GM23338 (cell line): ENCODE measurements at places on chromosomes 2 and 18. TPM values are rescaled to one million over a fixed set of nuclear protein-coding genes. Genes with fewer than 3 reads are reported as not detected.

DNA sequence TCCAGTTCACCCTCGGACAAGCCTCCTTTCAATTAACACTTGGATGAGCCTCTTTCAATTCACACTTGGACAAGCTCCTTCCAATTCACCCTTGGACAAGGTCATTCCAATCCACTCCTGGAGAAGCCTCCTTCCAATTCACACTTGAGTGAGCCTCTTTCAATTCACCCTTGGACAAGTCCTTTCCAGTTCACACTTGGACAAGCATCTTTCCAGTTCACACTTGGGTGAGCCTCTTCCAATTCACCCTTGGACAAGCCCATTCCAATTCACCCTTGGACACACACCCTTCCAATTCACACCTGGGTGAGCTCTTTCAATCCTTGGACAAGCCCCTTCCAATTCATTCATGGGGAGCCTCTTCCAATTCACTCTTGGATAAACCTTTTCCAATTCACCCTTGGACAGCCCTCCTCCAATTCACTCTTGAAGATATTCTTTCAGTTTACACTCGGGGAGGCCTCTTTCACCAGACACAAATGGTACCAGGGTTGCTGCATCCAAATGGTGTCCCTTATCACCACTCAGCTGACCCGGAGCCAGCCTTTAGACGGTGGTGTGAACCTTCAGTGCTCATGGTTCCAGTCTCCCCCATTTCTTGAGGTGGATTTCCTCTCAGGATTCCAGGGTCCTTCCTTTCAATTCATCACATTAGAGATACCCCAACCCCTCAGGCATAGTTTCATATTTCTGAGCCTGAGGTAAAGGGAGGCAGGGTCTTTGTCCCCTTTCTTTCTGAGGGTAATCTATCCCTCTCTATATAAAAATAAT is 183.6 kb downstream of the SH3BP4 start:
- no peak overlapping the region for H3K27ac ChIP-seq
- H3K4me3 ChIP-seq, result no peak overlapping the region
- no peak for DNase-seq
- peaks cover 5% of the 10 kb centered on the region; the same call in 1 of the 2 replicates for H3K27me3 ChIP-seq
- H3K36me3 ChIP-seq, result no peaks in the 10 kb centered on the region

- no peak for DNase-seq
- no peaks in the 10 kb centered on the region for H3K36me3 ChIP-seq
- no peak overlapping the region for H3K27ac ChIP-seq
- no peak overlapping the region for H3K4me3 ChIP-seq
- H3K4me1 ChIP-seq, result no peaks in the 10 kb centered on the region; the same call in 1 of the 2 replicates
Measured at GRCh38 chr2:239372835-239373234, 28.0 kb downstream of the HDAC4 start.

DNA sequence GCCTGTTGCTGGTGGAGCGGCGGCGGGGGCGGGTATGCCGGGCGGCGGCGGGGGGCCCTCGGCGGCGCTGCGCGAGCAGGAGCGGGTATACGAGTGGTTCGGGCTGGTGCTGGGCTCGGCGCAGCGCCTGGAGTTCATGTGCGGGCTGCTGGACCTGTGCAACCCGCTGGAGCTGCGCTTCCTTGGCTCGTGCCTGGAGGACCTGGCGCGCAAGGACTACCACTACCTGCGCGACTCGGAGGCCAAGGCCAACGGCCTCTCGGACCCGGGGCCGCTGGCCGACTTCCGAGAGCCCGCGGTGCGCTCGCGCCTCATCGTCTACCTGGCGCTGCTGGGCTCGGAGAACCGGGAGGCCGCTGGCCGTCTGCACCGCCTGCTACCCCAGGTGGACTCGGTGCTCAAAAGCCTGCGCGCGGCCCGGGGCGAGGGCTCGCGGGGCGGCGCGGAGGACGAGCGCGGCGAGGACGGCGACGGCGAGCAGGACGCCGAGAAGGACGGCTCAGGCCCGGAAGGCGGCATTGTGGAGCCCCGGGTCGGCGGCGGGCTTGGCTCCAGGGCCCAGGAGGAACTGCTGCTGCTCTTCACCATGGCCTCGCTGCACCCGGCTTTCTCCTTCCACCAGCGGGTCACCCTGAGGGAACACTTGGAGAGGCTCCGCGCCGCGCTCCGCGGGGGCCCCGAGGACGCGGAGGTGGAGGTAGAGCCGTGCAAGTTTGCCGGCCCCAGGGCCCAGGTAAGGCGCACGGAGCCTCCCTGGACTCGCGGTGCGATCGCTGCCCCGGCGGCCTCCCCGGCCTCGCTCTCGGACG is 1.0 kb downstream of the ZCCHC2 start:
- no peaks in the 10 kb centered on the region for H3K36me3 ChIP-seq
- H3K27me3 ChIP-seq, result peaks cover 41% of the 10 kb centered on the region
- peak; percentile 70 for DNase-seq
- no peak overlapping the region for H3K27ac ChIP-seq

DNA sequence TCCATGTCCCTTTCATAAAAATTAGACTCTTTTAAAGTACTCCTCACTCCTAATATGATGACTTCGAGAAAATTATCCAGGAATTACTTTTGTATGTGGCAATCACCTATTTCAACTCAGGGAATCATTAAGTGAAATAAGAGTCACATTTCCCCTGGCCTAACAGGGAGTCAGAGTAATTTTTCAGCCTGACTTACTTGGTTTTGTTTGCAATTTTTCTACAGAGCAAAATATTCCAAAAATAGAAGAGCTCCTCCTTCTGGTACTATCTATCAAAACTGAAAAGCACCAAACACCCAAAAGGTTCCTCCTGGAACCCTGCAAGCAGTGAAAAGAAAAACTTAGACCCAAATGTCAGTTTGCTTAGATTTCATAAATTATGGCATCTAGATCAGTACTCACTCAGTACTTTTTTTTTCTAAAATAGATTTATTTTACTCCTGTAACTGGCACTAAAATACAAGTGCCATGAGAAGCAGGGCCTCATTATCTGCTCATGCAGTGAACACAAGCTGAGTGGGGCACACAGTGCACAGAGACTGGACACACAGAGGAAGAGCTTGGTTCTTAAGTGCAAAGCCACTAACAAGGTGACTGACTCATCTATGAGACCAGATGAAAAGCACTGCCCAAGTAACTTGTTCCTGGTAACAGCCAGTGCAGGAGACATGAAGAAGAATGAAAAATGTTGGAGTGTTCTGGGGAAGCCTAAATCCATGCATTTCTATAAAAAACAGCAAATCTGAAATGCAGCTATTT is 28.7 kb downstream of the ACAA2 start:
- no peaks in the 10 kb centered on the region for H3K4me1 ChIP-seq
- H3K27me3 ChIP-seq, result no peaks in the 10 kb centered on the region
- no peak for DNase-seq
- H3K36me3 ChIP-seq, result peaks cover 39% of the 10 kb centered on the region
- no peak overlapping the region for H3K27ac ChIP-seq
- H3K4me3 ChIP-seq, result no peak overlapping the region

- no peak overlapping the region for H3K27ac ChIP-seq
- H3K27me3 ChIP-seq, result no peaks in the 10 kb centered on the region
- H3K4me3 ChIP-seq, result no peak overlapping the region
- H3K4me1 ChIP-seq, result no peaks in the 10 kb centered on the region
- no peak for DNase-seq
Measured at GRCh38 chr2:71811726-71812125, 335.9 kb downstream of the CYP26B1 start.

DNA sequence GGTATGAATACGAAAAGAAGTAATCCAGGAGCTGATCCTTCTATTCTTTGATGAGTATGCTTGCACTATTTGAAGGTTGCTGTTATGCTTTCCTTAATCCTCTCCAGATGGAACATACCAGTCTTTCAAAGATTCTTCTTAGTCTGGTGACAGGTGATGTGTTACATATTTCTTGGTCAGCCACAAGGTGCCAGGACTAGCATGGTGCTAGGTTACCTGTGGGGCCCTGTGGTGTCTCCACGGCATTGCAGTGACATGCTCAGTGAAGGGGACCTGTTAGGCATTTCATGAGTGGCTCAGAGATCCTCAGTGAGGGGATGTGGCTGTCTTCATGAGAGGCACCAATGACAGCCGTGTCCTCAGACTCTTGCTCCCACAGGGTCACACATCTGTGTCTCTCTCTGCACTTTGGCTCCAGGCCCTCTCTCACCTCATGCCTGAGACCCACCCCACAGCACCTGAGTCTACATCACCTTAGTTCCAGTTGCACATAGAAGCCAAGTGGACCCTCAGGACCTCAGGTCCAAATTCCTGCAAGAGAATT is 13.1 kb upstream of the RAB31 start:
- no peak for DNase-seq
- H3K36me3 ChIP-seq, result no peaks in the 10 kb centered on the region
- no peak overlapping the region for H3K4me3 ChIP-seq
- no peaks in the 10 kb centered on the region for H3K4me1 ChIP-seq
- no peaks in the 10 kb centered on the region for H3K27me3 ChIP-seq

DNA sequence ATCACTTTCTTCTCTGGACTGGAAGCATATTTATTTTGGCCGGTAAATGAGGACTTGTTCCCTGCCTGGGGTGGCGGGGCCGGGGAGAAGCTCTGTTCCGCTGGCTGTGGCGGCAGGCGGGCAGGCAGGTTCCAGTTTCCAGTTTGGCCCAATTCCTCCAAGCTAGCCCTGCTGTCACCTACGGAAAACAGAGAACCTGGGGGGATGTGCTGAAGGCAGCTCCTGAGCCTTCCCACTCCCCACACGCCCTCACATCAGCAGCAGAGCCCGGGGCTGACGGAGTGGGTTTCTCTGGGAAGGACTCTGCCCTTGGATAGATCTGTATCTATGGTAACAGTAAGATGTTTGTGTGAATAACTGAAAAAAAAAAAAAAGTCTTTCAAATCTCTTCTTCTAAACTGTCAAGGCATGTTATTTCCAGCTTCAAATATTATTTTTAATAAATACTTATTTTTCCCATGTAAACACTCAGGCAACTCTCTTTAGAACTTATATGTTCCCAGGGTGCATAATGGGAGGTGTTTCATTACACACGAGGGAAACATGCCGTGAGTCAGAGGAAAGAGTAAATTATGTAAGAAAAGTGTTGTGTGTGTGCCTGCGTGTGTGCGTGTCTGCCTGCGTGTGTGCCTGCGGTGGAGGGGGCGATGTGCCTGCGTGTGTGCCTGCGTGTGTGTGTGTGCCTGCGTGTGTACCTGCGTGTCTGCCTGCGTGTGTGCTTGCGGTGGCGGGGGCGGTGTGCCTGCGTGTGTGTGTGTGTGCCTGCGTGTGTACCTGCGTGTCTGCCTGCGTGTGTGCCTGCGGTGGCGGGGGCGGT is 116.1 kb upstream of the ZNF516 start:
- DNase-seq, result peak; percentile 25
- no peak overlapping the region for H3K4me3 ChIP-seq
- no peak overlapping the region for H3K27ac ChIP-seq
- H3K4me1 ChIP-seq, result no peaks in the 10 kb centered on the region; the same call in 1 of the 2 replicates

- H3K4me3 ChIP-seq, result no peak overlapping the region
- no peaks in the 10 kb centered on the region for H3K36me3 ChIP-seq
- H3K27me3 ChIP-seq, result no peaks in the 10 kb centered on the region
Measured at GRCh38 chr18:3420919-3421279, 29.1 kb upstream of the TGIF1 start.

DNA sequence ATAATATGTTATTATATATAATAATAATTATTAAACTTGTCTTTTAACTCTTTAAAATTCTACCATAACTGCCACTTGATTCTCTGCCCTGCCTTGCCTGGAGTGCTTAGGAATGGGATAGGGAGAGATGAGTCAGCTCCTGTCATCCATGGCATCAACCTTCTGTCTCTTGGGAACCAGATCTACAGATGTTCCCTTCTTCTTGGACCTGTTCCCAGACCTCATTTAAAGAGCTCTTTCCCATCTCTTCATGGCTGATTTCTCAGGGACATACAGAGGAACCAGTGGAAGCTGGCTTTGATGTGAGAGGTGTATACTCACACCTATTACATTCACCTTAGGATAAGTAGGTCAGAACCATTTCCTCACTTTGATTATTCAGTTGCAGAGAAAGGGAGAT is 155.3 kb upstream of the MYO3B start:
- H3K4me1 ChIP-seq, result peaks cover 5% of the 10 kb centered on the region; the same call in 1 of the 2 replicates
- no peak overlapping the region for H3K27ac ChIP-seq
- DNase-seq, result no peak

DNA sequence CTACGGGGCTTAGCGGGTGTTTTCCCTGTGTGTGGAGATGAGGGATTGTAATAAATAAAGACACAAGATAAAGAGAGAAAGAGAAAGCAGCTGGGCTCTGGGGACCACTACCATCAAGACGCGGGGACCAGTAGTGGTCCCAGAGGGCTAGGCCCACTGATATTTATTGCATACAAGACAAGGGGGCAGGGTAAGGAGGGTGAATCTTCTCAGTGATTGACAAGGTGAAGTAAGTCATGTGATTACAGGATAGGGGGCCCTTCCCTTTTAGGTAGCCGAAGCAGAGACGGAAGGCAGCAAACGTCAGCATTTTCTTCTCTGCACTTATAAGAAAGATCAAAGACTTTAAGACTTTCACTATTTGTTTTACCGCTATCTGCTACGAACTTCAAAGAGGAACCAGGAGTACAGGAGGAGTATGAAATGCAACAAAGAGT is 4.5 kb upstream of the GAL3ST2 start:
- H3K4me3 ChIP-seq, result no peak overlapping the region
- no peaks in the 10 kb centered on the region for H3K36me3 ChIP-seq

DNA sequence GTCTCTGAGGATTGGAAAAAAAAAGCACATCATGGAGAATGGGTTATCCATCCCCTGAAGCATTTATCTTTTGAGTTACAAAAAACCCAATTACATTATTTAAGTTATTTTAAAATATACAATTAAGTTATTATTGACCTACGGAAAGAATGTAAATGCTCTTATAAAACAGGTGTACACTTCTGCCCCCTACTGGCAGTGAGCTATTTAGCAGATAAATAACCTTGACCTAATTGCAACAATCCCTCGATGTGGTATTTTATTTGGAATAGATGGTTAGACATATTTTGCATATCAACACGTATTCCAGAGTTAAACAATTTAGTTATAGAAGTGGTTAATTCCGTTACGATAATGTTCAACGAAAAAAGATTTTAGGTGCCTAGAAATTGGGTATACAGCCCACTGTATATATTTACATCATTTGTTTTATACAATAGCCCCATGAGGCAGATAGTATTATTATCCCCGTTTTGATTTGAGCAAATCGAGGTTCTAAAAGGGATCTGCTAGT is 9.1 kb upstream of the DAW1 start:
- H3K27ac ChIP-seq, result no peak overlapping the region
- peaks cover 18% of the 10 kb centered on the region for H3K4me1 ChIP-seq
- H3K27me3 ChIP-seq, result no peaks in the 10 kb centered on the region
- no peak overlapping the region for H3K4me3 ChIP-seq

DNA sequence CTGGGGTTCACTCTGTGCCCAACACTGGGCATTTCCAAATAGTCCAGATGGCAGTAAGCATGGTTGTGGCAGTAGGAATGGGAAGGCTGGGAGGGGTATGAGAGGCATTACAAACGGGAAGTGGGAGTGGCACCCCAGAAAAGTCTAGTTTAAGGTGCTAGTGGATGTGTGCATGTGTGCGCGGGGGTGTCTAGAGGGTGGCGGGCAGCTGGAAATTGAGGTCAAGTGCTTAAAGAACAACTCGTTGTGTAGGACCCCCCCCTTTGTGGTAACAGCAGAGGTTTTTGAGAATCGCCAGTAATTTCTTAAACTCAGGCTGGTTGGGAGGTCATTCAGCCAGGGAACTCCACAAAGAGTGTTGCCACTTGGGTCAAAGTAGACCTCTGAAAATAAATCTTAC is 69.9 kb downstream of the RHBDD1 start:
- no peaks in the 10 kb centered on the region for H3K4me1 ChIP-seq
- no peak overlapping the region for H3K4me3 ChIP-seq
- no peaks in the 10 kb centered on the region for H3K27me3 ChIP-seq
- H3K27ac ChIP-seq, result no peak overlapping the region
- H3K36me3 ChIP-seq, result no peaks in the 10 kb centered on the region

GRCh38 chr2:158554996-158555395 is 98.2 kb downstream of the PKP4 start:
- H3K4me1 ChIP-seq, result no peaks in the 10 kb centered on the region
- DNase-seq, result no peak
- H3K36me3 ChIP-seq, result no peaks in the 10 kb centered on the region
- H3K4me3 ChIP-seq, result no peak overlapping the region
- H3K27me3 ChIP-seq, result no peaks in the 10 kb centered on the region

Gene SP5
- total RNA-seq, result 0.21 TPM in 1 of 2 replicates, not detected in the other

Gene MOB1A
- total RNA-seq, result 111 and 130 TPM in 2 replicates

Gene LIMS4
- not detected in 2 replicates for total RNA-seq
